Activated CD8-positive, alpha-beta T cell treated with anti-CD3 and anti-CD28 coated beads for 36 hours (primary cell): ENCODE measurements at places on chromosomes 7 and 10. TPM values are rescaled to one million over a fixed set of nuclear protein-coding genes. Genes with fewer than 3 reads are reported as not detected.
A peak's percentile ranks its signal among the peaks of the same experiment; 100 is the strongest.

DNA sequence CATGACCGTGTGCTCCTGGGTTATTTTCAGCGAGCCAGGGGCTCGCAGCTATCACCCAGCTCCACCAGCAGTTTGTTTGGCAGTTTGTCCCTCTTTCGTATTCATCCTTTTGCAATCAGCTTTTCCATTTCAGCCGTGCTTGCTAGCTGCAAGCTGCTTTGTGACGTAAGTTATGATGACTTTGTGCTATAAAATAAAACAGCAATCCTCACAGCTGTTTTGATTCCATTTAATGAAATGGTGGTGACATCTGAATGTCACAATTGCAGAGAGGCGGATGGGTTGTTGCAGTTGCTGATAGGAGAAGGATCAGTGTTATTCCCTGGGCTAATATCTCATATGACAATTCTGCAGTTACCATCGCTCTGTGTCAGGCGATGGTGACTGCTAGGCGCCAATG, 251.7 kb downstream of the SNX10 start:
- no peak overlapping the region for H3K4me3 ChIP-seq
- no peak overlapping the region for H3K27ac ChIP-seq
- no peaks in the 10 kb centered on the region for H3K4me1 ChIP-seq
- peaks cover 15% of the 10 kb centered on the region for H3K27me3 ChIP-seq
- no peak for DNase-seq

DNA sequence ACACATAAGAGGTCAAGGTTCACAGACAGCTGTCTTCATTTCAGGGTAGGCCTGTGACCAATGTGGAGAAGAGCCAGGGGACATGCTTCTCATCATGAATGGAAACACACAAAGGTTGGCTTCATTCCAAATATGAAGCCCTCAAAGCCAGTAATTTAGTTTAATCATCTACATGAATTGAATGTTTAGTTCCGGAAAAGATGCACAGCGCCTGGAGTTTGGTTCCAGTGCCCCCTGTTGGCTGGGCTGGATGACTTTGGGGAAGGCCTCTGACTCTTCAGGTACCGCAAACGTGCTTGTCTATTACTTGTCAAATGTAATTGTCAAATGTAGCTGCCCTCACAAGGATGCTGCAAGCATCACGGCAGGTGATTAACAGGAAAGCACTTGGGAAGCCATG, 130.7 kb downstream of the ADRA2A start:
- no peaks in the 10 kb centered on the region for H3K4me1 ChIP-seq
- peak; percentile 53 for DNase-seq
- H3K4me3 ChIP-seq = no peak overlapping the region
- H3K27ac ChIP-seq = no peak overlapping the region
- no peaks in the 10 kb centered on the region for H3K36me3 ChIP-seq
- H3K27me3 ChIP-seq = no peaks in the 10 kb centered on the region

DNA sequence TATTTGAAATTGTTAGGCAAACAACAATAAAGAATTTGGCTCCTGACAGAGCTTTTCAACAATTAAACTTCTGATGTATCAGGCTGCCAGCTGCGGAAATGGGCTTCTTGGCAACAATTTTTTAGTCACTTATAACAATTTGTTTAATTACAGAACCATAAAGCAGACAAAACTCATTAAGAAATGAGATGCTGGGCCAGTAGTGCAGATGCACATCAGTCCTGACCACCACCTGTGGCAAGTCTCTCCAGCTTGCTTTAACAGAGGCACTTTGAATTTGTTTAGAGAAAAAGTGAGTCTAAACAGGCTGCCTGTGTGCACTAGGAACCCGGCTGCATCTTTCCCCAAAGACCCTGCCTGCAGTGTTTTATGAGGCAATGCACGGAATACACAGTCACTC, 1124.4 kb downstream of the NXPH1 start:
- no peak overlapping the region for H3K4me3 ChIP-seq
- no peak overlapping the region for H3K27ac ChIP-seq
- H3K36me3 ChIP-seq = no peaks in the 10 kb centered on the region
- no peaks in the 10 kb centered on the region for H3K4me1 ChIP-seq

DNA sequence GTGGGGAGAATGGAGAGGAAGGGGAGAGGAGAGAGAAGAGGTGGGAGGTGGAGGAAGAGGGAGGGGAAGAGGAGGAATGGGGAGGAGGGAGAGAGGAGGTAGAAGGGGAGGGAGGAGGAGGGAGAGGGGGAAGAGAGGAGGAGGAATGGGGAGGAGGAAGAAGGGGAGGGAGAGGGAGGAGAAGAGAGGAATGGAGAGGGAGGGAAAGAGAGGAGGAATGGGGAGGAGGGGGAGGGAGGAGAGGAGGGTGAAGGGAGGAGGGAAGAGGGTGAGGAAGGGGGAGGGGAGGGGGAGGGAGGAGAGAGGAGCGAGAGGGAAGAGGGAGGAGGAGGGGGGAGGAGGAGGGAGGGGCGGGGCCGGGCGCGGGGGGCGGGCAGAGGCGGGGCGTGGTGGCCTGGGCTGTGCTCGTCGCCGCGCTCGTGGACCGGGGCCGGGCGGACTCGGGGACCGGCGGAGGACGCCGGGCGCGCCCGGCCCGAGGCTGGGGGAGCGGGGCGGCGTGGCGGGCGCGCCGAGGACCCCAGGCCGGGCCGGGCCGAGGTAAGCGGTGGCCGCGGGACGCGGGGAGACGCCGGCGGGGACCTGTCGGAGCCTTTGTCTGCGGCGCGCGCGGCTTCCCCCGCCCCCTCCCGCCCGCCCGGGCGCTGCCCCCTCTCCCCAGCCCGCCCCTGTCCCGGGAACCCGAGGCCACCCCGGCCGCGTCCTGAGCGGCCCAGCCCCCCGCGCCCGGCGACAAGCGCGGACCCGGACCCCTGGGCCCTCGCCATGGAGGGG, at the start of gene SLC29A4:
TSS of gene SLC29A4 (plus strand) at position 401 of the 774 bp plus-strand sequence. CDS start 4,874 bp downstream, outside the sequence.
- H3K27me3 ChIP-seq = peaks cover 12% of the 10 kb centered on the region
- H3K4me3 ChIP-seq = no peak within 1 kb of the TSS
- H3K27ac ChIP-seq = no peak within 1 kb of the TSS
- DNase-seq = peak; percentile 22
- no peaks in the 10 kb centered on the region for H3K36me3 ChIP-seq

DNA sequence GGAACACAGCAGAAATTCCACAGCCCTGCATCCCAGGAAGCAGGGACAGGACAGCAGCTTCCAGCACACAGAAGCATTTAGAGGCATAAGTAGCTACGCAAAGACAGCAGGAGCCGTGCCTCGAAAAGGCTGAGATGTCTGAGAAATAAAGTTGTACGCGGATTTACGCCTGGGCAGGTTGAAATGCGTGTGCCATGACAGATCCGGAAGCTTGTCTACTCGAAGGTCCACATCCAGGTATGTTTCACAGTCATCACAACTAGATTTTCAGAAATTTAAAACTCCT, 26.1 kb downstream of the DIP2C start:
- peaks cover 3% of the 10 kb centered on the region for H3K4me1 ChIP-seq
- no peak for DNase-seq
- no peak overlapping the region for H3K27ac ChIP-seq
- H3K27me3 ChIP-seq = peaks cover 4% of the 10 kb centered on the region
- no peaks in the 10 kb centered on the region for H3K36me3 ChIP-seq

DNA sequence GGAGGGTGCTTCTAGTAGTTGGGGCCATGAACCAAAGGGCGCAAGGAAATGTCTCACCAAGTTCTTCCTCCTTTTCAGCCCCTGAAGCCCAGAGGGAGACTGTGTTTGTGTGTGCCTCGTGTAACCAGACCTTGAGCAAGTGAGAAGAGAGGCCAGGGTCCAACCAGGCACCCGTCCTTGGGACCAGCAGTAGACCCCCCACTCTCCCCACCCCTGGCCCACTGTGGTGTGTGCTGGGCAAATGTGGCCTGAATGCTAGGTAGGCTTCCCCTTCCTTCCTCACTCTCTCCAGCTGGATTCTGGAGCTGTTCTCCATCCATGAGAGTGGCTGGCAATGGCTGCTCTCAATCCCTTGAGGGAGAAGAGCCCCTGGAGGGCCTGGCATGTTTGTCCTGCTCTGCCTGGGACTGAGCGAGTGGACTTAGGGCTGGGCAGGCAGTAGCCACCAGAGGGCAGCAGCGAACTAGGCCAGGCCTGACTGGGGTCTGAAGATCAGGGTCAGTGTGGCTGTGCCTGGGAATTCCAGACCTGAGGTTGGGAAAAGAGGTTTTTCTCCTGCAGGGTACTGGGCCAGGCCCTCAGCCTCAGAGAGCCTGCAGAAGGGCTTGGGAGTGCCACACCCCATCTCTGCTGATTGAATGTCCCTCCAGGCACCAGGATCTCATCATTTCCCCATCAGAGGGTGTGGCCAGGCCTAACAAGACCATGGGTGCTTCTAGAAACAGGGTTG, 12.5 kb downstream of the SFRP5 start:
- no peaks in the 10 kb centered on the region for H3K27me3 ChIP-seq
- no peaks in the 10 kb centered on the region for H3K4me1 ChIP-seq
- H3K27ac ChIP-seq = no peak overlapping the region
- no peak overlapping the region for H3K4me3 ChIP-seq
- peaks cover 30% of the 10 kb centered on the region for H3K36me3 ChIP-seq

- H3K4me3 ChIP-seq = no peak overlapping the region
- no peak overlapping the region for H3K27ac ChIP-seq
- no peak for DNase-seq
These were observed 106.4 kb upstream of the TCF7L2 start for GRCh38 chr10:112843623-112844022.

GRCh38 chr7:125127304-125127703, 197.7 kb upstream of the POT1 start:
- no peak overlapping the region for H3K27ac ChIP-seq
- no peaks in the 10 kb centered on the region for H3K27me3 ChIP-seq
- no peak overlapping the region for H3K4me3 ChIP-seq

DNA sequence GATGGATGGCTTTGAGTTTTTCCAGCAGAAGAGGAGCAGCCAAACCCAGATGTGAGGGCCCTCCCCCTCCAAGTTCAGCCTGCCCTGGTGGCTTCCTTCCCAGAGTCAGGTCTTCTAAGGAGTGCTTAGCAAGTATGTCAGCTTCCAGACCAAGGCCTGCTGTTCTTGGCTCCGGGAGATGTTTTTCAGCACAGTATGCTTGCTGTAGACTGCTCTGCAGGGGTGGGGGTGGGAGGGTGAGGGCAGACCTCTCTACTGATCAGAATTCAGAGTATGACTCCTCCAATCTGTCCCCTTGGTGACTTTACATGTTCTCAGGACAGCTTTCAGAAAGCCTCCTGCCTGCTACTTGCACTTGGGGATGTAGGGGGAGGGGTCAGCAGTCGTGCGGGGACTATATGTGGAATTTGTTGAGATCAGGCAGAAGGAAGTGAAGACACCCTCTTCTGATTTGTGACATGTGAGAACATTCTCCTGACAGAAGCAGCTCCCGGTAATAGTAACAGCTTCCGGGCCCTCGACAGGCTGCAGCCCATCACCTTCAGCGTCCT, 516.4 kb upstream of the ZMIZ1 start:
- peaks cover 7% of the 10 kb centered on the region for H3K4me1 ChIP-seq
- no peak for DNase-seq
- H3K36me3 ChIP-seq = no peaks in the 10 kb centered on the region

Gene KEL
- total RNA-seq = 0.49 TPM

Gene HOXA5
- not detected for total RNA-seq

Gene UBE3C
- 59.0 TPM for total RNA-seq

Gene AGR2
- total RNA-seq = not detected

Gene NFE2L3
- total RNA-seq = 21.5 TPM

Gene TCAF2
- 36.4 TPM for total RNA-seq

Gene C7orf33
- total RNA-seq = not detected

Gene RBP4
- total RNA-seq = not detected

Gene SPRN
- total RNA-seq = not detected

Gene GNAT3
- total RNA-seq = not detected
